ENCODE measurements at places on chromosomes 12 and 14.

- DNase-seq: no peak
Observed at GRCh38 chr12:27766587-27766986, 13.4 kb upstream of the KLHL42 start.

DNA sequence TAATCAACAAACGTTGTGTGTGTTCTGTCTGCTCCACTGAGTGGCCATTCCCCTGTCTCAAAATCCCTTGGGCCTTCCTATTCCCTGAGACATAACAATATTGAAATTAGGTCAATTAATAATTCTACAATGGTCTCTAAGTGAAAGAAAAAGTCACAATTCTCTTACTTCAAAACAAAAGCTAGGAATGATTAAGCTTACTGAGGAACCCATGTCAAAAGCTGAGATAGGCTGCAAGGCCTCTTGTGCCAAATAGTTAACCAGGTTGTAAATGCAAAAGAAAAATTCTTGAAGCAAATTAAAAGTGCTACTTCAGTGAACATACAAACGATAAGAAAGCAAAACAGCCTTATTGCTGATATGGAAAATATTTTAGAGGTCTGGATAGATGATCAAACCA is 65.0 kb upstream of the AMIGO2 start:
- no peak for DNase-seq

GRCh38 chr12:7128681-7129286 is at the start of gene RBP5:
Gene RBP5 (minus strand): TSS chr12:7128889. CDS start chr12:7128775, 114 bp downstream.
- DNase-seq: no peak

DNA sequence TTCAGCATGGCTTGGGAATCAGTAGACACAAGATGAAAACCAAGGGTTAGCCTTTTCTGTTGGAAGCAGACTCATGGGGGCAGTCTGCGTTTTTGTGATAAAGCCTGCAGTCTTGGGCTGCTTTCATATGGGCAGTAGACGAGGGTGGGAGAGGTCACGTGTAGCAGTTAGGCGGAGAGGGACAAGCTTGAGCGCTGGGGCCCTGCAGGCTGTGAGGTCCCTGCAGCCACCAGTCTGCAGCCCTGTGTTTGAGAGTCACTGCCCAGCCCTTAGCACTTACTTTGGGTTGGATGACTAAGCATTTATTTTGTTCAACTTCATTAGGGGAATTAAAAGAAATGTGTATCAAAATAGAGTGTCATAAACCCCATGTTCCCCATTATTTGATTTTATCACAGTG is 37.2 kb downstream of the EP400 start:
- no peak for DNase-seq

- no peak for DNase-seq
Observed at GRCh38 chr14:24940213-24940783, 109.6 kb downstream of the STXBP6 start.

DNA sequence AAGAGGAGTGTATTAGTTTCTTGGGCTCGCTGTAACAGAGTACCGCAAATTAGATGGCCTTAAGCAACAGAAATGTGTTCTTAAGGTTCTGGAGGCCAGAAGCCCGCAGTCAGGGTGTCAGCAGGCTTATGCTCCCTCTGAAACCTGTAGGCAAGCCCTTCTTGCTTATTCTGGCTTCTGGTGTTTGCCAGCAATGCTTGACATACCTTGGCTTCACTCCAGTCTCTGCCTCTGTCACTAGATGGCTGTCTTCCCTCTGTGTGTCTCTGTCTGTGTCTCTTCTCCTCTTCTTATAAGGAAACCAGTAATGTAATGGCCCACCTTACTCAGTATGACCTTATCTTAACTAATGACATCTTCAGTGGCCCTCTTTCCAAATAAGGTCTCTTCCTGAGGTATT is 85.1 kb downstream of the DERA start:
- DNase-seq: no peak

GRCh38 chr12:13546231-13546630 is 349.7 kb downstream of the EMP1 start:
- no peak for DNase-seq

DNA sequence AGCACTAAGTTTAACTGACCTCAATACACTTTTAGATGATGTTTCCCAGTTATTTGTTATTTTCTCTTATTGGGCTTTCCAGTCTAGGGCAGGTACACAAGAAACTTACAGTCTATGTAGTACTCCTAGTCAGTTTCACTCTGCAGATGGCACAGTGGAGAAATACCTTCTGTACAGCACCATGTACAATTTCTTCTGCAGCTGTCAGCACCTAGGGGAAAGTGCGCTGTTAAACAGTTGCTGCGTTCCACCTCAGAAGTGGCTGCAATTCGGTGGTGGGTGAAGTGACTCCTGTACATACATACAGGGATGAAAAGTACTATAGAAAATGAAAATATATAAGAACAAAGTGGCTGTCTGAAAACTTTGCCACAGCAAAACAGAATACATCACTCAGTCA is 48.3 kb downstream of the NOVA1 start:
- no peak for DNase-seq

GRCh38 chr14:22896356-22896755 is 13.3 kb downstream of the REM2 start:
- DNase-seq: no peak

GRCh38 chr12:30047516-30048254 is 263.9 kb upstream of the TMTC1 start:
- DNase-seq: no peak

GRCh38 chr12:3432176-3432742 is 58.7 kb upstream of the PRMT8 start:
- DNase-seq: no peak

GRCh38 chr12:123828854-123829547 is 66.9 kb downstream of the DNAH10 start:
- DNase-seq: no peak

- DNase-seq: no peak
Observed at GRCh38 chr14:92315050-92315805, 7.7 kb upstream of the SLC24A4 start.

DNA sequence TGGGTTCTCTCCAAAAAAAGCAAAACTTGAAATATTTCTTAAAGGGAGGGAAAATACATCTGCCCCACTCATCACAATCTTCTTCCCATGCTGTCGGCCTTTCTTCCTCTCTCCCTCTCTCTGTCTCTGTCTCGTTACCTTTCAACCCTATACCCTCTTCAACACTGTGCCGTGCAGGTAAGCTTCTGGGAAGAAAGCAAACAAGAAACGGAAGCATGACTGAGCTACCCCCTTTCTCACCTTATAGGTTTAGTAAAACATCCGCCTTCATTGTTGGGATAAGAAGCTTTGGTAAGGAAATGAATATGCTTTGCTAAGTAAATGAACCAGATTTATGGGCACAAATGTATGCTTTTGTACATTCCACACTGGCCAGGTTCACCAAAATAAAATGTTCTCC is 63.0 kb downstream of the TMEM30B start:
- no peak for DNase-seq

- DNase-seq: no peak
Observed at GRCh38 chr12:3253682-3254275, 176.6 kb downstream of the TSPAN9 start.

- no peak for DNase-seq
Observed at GRCh38 chr14:101098177-101098576, 194.7 kb upstream of the RTL1 start.

- no peak for DNase-seq
Observed at GRCh38 chr12:50747817-50748216, 16.1 kb upstream of the ATF1 start.

GRCh38 chr12:14950421-14950820 is 11.0 kb downstream of the ARHGDIB start:
- DNase-seq: no peak

GRCh38 chr14:77105145-77105939 is 7.3 kb downstream of the CIPC start:
- no peak for DNase-seq

GRCh38 chr12:91505006-91505405 is 322.4 kb upstream of the DCN start:
- DNase-seq: no peak

- DNase-seq: no peak
Observed at GRCh38 chr12:51917746-51918453, 10.6 kb downstream of the ACVRL1 start.

- DNase-seq: no peak
Observed at GRCh38 chr14:94543449-94544124, 17.7 kb upstream of the SERPINA4 start.

- no peak for DNase-seq
Observed at GRCh38 chr12:122665349-122665748, 37.8 kb downstream of the HCAR2 start.

DNA sequence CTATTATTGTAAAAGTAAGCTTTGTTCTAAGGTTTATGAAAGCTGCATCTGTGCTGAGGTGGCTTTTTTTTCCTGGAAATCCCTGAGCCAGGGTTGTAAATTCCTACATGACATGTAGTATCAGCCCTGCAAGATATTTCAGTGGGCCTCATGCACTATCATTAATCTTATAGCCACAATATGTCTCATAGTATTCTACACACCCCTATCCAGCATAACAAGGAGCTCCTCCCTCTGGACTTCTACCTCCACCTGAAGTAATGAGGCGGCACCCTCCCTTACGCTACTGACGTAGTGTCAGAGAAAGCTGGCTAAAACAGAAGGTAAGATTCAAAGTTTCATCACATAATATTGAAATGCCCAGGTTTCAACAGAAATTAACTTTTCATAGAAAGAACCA is 35.5 kb downstream of the SLC5A8 start:
- no peak for DNase-seq

DNA sequence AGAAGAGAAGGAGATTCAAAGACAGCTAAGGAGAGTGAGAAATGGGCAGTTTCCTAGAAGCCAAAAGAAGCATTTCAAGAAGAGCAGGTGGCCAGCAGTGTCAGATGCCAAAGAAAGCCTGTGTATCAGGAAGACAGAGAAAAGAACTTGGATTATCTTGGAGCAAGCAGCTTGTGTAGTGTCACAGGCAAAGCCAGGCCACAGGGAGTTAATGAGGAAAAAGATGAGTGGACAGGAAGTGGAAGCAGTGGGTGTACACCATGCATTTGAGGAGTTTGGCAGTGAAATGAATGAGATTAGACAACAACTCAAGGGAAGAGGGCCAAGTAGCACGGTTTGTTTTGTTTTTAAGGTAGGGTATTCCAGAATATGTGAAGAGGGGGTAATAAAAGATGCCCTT is 5.6 kb upstream of the MYH7 start:
- DNase-seq: no peak

GRCh38 chr12:123468786-123469185 is 10.8 kb downstream of the SNRNP35 start:
- DNase-seq: no peak

GRCh38 chr14:104865081-104865630 is at the start of gene CEP170B:
Gene CEP170B (plus strand): TSS chr14:104865268. CDS start chr14:104868451, 3,183 bp downstream.
- peak; percentile 21 for DNase-seq

- DNase-seq: no peak
Observed at GRCh38 chr12:11814374-11814773, 164.9 kb downstream of the ETV6 start.

DNA sequence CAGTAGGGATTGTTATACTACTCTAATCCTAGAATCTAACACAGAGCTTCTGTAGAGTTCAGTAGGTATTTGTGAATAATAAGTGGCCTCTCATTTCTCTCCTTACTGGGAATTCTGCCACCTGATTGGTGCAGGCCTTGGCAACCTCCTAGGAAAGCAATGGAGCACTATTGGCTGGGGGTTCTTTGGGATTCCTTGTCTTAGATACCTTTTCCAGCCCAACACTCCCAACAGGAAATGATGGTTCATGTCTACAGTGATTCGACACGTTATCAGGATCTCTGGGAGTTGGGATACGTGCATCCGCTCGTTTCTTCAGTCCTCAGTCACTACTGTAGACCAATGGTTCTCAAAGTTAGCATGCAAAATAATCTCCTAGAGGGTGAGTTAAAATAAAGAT is 67.4 kb downstream of the ELK3 start:
- DNase-seq: no peak

- no peak for DNase-seq
Observed at GRCh38 chr12:130117233-130117632, 45.0 kb upstream of the FZD10 start.

- DNase-seq: no peak
Observed at GRCh38 chr12:8648576-8649205, 13.9 kb downstream of the MFAP5 start.

DNA sequence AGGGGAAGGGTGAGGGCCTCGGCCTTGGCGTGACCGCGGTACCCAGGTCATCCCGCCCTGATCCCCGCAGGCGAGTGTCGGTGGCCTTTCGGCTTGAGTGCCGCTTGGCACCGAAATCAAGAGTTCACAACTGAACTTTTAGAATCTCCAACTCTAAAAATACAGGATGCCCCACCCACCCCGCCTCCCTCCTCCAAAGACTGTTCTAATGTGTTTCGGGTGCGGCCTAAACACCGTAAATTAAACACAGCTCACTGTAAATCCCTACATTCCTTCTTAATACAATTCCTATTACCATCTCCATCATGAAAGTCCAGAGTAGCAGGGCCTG is 11.4 kb downstream of the SCNN1A start:
- no peak for DNase-seq

DNA sequence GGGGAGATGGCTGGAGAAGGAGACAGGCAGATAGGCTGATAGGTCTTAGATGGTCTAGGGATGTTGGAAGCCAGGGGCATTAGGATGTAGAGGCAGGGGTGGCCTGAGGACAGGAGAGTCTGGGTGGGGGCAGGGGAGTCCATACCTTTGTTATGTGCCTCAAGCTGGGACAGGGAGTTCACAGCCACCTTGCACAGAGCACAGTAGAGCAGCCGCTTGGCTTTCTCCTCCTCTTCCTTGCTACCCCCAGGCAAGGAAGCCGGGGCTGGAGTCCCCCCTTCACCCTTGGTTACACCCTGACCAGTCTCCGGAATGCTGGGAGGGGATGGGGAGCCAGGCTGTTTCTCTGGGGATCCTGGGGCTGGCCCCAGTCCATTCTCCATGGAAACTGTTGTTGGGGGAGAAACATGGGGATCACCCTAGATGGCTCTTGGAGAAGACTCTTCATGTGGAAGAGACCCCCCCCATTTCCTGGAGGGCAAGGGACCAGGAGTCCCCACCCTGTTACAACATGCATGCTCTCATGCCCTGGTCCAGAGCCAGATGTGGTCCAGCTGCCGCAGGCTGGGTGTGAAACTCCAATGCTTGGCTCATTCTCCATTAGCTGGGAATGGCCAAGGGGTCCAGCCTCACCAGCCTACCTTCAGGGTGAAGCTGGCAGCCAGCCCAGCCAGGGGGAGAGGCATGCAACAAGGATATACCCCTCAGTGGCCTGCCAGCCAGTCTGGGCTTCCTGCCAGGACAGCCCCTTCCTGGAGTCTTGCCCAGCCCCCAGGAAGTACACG is 7.2 kb upstream of the GPR84 start:
- no peak for DNase-seq

GRCh38 chr14:71399057-71399487 is 491.8 kb downstream of the PCNX1 start:
- no peak for DNase-seq

GRCh38 chr14:102764220-102764671 is 13.0 kb upstream of the TRAF3 start:
- no peak for DNase-seq

- DNase-seq: no peak
Observed at GRCh38 chr12:109433618-109434017, 43.5 kb downstream of the KCTD10 start.
